Stimulated activated CD4-positive, alpha-beta T cell treated with anti-CD3 and anti-CD28 coated beads, Interleukin-1b, Interleukin-23, amount 100 ng/mL, for 1 hour (primary cell): ENCODE measurements at places on chromosomes 7 and 10.

DNA sequence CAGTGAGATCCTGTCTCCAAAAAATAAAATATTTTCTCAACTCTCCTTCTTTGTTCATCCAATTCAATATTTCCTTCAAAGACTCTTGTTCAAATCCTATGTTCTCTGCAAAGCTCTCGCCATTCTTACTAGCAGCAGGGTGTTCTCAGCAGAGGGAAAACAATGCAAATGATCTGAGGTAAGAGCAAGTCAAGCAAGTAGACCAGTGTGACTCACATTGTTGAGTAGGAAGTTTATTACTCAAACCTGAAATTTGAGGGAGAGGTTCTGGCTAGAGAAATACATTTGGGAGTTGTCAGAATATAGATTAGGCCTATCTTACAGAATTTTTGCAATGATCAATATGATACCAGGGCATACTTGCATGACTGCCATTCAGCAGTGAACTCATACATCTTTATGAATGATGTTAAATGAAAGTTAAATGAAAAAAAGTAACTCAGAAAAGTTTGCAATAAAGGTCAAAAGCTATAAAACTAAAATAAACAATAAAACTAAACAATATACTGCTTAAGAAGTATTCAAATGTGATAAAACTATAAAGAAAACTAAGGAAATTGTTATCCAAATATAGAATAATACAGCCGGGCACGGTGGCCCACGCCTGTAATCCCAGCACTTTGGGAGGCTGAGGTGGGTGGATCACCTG is 5.8 kb downstream of the IDE start:
- DNase-seq = no peak

DNA sequence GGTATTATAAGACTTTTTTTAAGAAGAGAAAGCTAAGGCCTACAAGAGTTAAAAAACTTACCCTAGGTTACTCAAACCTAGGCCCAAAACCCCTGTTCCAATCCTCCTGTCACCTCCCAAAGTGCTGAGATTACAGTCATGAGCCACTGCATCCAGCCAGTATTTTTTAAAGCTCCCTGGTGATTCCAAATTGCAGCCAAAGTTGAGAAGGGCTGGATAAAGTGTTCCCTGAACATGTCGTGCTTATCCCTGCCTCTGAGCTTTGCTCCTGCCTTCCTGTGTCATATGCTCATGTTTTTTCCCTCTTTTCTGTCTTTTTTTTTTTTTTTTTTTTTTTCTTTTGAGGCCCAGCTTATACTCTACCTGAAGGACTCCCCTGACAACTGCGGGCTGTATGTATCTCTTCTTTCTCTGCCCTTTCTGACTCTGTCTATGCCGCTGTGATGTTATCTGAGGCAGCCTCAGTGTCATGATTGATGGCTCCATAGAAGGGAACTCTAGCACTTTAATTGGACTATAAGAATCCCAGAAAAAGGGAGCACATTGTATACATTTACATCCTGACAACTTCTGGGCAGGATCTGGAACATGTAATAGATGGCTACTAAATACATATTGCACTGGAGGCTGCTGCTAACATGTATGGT is 8.0 kb downstream of the AKR1B10 start:
- DNase-seq = no peak

- no peak for DNase-seq
Measured at GRCh38 chr10:129932182-129932581, 31.9 kb downstream of the EBF3 start.

- DNase-seq = no peak
Measured at GRCh38 chr7:44559485-44559884, 14.2 kb downstream of the DDX56 start.

GRCh38 chr7:128869944-128870285 is 7.3 kb downstream of the ATP6V1F start:
- no peak for DNase-seq

- no peak for DNase-seq
Measured at GRCh38 chr10:132233501-132234085, 46.8 kb downstream of the DPYSL4 start.

DNA sequence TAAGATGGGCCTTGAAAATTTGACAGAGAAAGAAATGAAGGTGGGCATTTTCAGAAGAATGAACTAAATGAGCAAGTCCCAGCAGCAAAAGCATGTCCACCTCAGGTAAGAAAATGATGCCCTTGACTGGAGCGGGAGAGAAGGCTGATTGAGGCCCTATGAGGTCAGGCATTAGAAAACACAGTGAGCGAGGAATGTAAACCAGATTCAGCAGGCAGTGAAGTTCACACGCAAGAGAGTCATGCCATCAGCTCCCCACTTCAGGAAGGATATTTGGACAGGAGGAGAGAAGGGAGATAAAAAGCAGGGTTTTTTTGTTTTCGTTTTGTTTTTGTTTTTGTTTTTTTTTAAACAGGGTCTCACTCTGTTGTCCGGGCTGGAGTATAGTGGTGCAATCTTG is 166.4 kb downstream of the PPP1R17 start:
- no peak for DNase-seq
